ENCODE measurements at places on chromosomes 12 and 14.

DNA sequence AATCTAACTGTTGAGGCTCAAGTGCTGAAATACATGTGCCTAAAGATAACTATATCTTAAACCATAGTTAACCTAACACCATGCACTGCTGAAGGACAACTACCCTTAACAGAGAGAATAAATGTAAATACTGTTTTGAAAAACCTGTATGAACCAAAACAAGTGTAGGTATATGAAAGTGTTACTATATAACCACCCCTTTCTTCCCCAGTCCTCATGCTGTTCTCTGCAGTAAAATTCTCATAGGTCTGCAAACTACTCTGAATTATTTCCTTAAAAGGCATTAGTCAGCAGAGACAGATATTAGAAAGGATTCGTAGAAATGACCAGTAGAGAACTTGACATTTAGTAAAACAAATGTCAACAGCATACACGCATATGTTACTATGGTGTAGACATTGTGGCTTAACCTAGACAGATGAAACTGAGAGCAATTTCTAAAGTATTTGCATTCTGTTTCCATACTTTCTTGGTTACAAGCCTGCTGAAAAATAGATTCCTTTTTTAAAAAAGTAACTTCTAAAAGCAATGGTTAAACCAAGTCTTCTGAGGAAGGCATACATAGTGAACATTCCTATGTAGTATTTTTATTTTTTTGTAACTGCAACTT lies 13.9 kb downstream of the CSRP2 start:
- no peak for DNase-seq

- DNase-seq, result no peak
Observed at GRCh38 chr12:7731486-7731885, 15.7 kb downstream of the CLEC4C start.

DNA sequence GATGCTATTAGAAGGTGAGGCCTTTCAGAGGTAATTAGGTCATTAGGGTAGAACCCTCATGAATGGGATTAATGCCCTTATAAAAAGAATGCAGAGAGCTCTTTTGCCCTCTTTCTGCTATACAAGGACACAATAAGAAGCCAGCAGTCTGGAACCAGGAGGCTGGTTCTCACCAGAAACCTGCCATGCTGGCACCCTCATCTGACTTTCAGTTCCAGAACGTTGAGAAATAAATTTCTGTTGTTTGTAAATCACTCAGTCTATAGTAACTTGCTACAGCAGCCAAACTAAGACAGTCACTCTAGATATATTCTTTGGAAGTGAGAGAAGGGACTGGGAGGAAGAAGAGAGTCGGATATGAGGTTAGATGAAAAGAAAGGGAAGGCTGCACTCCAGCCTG lies 125.0 kb upstream of the MYF6 start:
- no peak for DNase-seq

DNA sequence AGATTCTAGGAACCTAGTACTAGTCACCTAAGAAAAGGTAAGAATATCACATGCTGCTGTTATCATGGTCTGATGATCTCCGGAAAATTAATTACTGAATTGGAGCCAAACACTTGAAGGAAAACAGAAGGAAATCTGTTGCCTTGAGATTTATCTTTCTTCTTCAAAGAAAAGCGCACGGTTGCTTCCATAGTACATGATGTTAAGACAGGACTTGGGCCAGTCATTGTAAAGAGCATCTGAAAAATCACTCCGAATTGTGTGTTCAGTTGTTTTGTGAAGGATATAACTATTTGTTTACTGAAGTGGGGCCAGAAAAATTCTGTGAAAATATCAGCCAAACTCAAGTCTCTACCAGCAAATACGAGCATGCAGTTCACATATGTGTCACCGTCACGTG lies 134.9 kb upstream of the FOXN3 start:
- no peak for DNase-seq

DNA sequence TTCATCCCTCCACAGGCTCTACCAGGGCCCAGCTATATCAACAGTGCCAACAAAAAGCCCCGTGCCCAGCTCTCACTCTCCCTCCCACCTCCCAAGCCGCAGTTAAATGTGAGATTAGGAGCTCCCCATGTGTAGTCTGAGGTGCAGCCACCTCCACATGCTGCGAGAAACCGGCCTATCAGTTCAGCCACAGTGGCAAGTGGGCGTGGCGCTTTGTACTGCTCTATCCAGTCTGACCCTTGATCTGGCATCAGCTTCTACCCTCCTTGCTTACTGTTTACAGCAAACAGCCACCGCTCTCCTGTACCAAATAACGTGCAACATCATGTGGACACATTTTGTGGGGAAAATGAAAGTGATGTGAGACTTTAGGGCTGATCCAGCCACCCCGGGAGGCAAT lies 1.7 kb downstream of the PLEK2 start:
- no peak for DNase-seq
